ENCODE measurements at places on chromosomes 6 and 20.

GRCh38 chr6:159089909-159090308 is 45.1 kb upstream of the TAGAP start:
- no peak for DNase-seq

- no peak for DNase-seq
Observed at GRCh38 chr6:20652299-20653084, 118.2 kb downstream of the CDKAL1 start.

- DNase-seq = no peak
Observed at GRCh38 chr6:56916849-56917551, 37.9 kb upstream of the BEND6 start.

DNA sequence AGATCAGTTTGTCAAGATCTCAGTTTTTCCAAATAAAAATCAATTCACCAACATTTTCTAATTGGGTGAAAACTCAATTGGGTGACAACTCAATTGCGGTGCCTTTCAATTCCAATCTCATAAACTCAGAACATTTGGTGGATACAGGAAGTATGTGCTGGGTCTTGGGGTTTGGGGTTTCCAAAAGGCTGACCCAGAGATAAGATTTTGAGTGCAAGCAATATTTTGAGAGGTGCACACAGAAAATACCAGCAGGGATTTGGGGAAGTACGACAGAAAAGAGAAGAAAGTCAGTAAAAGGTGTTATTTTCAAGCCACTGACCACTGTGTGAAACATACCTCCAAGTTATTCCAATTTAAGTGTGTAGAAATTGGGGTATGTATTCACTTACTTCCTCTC is 258.0 kb downstream of the PHACTR1 start:
- no peak for DNase-seq

DNA sequence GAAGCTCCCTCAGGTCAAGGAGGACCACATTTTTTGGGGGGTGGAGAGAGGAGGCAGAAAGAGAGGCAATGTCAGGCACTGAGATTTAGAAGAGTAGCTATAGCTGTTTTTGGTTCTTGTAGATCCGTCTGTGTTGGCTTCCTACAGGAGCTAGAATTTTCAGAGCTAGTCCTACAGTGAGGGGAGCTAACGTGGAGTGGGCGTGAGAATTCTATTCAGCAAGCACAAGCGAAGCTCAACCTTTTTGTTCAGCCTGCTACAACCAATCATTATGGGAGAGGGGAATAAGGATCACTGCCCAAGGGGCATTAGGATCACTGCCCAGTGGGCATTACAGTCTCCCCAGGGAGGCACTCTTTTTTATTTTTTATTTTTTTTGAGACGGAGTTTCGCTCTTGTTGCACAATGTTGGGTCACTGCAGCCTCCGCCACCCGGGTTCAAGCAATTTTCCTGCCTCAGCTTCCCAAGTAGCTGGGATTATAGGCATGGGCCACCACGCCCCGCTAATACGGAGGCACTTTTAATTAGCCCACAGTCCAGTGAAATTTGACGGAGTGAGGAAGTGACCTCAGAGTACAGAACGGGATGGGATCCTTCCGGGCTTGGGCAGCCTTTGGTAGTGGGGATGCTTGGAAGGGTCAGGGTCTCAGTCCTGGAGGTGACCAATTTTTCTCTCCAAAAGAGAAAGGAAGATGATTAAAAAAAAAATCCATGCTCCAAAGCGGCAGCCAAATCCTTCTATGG is 1.1 kb upstream of the PANK2 start:
- DNase-seq = no peak

DNA sequence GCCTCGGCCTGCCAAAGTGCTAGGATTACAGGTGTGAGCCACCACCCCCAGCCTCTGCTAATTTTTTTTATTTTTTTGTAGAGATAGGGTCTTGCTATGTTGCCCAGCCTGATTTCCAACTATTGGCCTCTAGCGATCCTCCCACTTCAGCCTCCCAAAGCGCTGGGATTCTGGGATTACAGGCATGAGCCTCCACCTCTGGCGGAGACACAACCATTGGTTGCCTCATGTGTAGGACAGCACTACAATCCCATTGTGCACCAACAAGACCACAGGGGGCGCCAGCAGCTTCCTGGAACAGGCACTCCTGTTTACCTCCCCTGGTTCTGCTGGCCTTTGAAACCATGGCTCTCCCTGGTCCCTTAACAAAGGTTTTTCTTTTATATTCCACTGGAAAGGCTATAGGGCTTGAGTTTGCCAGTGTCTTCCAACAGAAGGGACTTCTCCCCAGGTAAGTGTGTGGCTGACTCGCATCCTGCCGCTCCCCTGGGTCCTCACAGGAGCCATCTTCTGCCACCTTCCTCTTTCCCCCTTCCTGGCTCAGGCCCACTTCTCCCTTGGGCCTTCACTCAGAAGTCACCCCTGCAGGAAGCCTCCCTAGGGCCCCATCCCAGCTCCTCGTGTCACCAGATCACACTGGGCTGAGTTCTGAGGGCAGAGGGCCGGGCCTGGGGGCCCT is 39.2 kb upstream of the TLDC2 start:
- DNase-seq = no peak

Data from stimulated activated CD4-positive, alpha-beta T cell treated with anti-CD3 and anti-CD28 coated beads, Interleukin-15, amount 100 ng/mL, for 1 hour (primary cell).